ENCODE measurements at places on chromosomes 3 and 15.

DNA sequence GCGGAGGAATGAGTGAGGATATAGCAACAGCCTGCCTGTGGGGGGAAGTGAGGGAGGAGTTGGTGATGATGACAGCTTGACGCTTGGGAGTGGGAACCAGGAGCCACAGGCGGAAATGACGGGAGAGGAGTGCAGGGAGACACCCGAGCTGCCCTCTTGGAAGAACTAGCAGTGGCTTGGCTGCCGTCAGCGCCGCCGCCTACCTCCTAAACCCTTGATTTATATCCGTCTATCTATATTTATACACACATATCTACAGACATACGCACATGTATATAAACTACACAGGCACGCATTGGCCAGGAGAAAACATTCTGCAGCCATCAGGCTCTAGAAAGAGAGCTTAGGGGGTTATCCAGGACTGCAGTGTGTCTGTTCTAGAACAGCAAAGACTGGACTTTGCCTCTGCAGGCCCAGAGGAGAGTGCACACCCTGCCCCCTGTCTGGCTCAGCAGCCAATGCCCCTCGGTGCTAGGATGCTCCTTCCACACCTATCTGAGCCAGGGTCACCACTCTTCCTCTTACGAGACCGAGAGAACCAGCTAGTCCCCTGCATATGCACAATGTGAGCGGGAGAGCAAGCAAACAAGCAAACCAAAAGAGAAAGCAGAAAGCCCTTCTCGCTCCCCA lies 45.3 kb upstream of the MAGEF1 start:
- DNase-seq = peak; percentile 62

- no peak for DNase-seq
These were observed 241.8 kb upstream of the LRTM1 start for GRCh38 chr3:55169608-55170072.

GRCh38 chr3:38119248-38119544 lies 17.7 kb downstream of the ACAA1 start:
- DNase-seq = no peak

DNA sequence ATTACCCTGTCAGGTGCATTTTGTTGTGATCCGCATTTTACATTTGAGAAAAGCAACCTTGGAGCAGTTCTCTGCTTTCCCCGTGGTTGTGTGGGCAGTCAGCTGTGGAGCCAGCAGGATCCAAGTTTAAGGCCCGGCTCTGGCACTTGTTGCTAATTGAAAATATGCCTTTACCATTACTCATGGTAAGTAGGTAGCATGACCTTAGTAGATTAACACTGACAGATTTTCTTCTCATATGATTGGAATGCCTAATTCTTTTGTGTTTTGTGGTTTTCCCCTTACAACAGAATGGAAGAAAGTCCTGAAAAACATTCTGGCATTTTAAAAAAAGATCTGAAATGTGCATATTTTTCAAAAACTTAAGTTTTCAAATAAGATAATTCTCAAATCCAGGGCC lies 246.5 kb upstream of the LRRN1 start:
- no peak for DNase-seq

- no peak for DNase-seq
These were observed 34.8 kb downstream of the UBE2E1 start for GRCh38 chr3:23840521-23840920.

- DNase-seq = no peak
These were observed 99.1 kb downstream of the CPN2 start for GRCh38 chr3:194251891-194252560.

DNA sequence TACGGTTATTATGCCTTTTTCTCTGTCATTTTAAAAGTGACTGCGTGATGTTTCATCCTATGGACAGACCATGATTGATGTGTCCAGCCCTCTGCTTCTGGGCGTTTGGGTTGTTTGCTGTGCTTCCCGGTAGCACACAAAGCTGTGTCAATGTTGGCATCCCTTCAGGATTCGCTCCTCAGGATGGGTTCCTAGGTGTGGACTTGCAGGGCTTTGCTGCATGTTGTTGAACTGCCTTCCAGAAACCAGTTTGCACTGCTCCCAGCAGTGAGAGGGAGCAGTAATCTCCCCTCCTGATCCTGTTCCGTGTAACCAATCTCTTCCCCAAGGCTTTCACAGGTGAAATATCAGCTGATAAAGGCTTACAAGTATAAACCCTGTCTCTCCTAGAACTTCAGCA lies 787 bp downstream of the TRPM1 start:
- no peak for DNase-seq

GRCh38 chr3:81521855-81522254 lies 239.6 kb downstream of the GBE1 start:
- no peak for DNase-seq

GRCh38 chr3:127174715-127175140 lies 18.2 kb upstream of the PRR23E start:
- no peak for DNase-seq

DNA sequence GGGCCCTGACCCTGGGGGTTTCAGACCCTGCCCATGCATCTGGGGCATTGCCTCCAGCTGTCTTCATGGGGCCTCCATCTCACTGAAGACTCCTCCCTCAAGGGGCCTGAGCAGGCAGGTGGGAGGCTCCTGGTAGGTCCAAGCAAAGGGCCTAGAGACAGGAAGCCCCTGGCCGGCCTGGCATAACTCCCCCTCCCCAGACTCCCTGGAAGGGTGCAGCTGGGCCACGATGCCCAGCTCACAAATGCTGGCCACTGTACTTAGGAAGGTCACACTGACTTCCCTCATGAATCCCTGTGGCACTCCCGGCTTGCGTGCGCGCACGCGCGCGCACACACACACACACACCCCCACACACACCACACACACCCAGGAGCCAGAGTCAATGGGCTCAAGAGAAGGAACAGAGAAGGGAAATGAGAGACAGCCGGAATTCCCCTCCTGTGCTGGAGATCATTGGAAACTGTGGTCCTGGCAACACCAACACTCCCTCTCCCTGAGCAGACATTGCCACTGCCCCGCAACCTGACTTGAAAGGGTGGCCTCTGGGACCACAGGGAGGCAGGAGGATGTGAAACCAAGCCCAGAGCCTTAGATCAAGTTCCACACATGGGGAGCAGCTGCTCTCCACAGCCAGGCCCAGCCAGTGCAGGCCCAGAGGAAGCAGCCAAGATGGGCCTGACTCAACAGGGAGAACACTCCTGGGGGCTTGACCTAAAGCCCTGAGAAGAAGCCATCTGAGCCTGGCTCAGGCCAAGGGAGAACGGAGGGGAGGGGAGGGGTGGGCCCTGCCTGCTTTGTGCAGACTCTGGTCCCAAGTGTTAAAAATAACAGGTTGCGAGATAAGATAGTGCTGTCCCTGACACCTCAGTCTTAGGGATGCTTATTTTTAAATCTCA lies 69.7 kb downstream of the SCN5A start:
- peak; percentile 6 for DNase-seq

GRCh38 chr3:81851176-81851575 lies 89.7 kb upstream of the GBE1 start:
- no peak for DNase-seq

DNA sequence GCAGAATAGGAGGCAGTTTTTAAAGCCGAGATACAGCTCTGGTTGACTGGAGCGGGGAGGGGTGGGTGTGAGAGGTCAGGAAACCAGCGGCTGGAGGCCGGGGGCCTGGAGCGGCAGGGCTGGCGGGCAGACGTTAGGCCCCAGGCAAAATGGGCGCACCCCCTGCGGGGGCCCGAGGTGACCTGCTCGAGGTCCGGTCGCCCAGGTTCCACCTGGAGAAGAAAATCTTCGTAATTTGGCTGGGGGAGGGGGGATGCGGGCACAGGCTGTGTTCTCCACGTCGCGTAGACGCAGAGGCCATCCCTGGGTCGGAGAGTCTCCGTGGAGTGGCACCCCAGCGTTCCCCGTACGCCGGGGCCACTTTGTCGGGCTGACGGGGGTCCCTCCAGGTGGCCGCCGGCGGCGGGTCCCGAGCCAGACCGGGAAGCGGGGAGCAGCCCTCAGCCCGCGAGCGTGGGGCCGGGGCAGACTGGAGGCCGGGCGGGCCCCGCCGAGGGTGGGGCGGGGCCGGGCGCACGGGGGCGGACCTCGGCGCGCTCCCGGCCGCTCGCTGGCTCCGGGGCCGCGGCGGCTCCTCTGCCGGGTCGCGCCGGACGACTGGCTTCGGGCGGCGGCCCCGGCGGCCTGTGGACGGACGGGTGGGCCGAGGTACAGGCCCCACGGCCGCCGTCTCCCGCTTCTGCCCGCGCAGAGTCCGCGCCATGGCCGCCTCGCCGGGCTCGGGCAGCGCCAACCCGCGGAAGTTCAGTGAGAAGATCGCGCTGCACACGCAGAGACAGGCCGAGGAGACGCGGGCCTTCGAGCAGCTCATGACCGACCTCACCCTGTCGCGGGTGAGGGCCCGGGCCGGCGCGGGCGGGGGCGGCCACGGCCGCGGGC lies at the start of gene CRTC3:
TSS of gene CRTC3 (plus strand) at position 553 of the 879 bp plus-strand sequence. CDS start at position 702, 149 bp downstream.
- peak; percentile 60 for DNase-seq

- no peak for DNase-seq
These were observed 112.3 kb downstream of the CHCHD6 start for GRCh38 chr3:126816298-126816697.

GRCh38 chr3:45320986-45321385 lies 67.4 kb upstream of the LARS2 start:
- DNase-seq = no peak

DNA sequence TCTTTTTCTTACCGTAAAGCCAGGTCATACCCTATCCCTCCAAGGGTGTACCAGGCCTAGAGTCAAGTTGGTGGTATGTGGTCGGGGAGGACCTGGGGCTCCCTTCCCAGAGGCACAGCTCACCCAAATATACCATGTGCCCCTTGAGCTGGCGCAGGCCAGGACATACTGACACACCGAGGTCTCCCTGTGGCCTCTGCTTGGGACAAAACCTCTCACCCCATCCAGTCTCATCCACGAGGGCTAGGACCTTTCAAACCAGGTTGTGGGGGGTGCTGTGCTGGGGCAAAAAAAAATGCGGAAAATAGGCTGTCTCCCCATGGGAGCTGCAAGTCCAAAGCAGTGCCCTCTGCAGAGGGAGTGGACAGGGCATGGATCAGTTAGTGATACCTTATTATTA lies 22.8 kb downstream of the PTH1R start:
- DNase-seq = no peak

DNA sequence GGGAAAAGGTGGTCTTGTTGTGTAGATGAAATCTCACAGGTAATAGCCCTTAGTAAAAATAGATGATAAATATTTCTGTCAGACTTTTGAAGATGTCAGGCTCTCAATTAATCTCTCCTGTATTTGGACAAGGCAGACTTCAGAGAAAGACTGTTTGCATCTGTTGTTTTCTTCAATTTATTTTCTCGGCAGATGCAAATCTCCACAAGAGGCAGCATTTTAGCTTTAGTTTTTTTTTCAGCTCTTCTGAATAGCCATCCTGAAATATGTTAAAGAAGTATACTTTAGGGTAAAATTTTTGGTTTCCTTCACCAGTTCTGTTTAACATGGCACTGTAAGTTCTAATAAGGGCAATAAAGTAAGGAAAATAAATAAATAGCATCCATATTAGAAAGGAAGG lies 685.1 kb downstream of the SI start:
- DNase-seq = no peak

- DNase-seq = no peak
These were observed 348.4 kb downstream of the EPHB1 start for GRCh38 chr3:135143474-135143873.

- DNase-seq = no peak
These were observed 81.8 kb upstream of the MRPS22 start for GRCh38 chr3:139261754-139262586.

DNA sequence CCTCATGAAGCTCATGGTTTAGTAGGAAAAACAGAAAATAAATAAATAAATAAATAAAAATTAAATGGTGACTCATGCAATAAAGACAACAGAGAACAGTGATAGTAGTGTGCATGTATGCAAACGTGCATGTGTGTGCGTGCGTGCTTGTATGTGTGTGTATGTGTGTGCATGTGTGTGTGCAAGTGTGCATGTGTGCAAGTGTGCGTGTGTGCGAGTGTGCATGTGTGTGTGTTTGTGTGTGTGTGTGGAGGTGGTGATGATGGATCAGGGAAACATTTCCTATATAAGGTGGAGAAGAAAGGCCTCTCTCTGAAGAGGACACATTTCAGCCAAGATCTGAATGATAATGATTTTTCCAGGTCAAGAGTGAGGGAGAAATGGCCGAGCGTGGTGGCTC lies 47.2 kb downstream of the CACNA2D3 start:
- DNase-seq = no peak

- DNase-seq = no peak
These were observed 140.4 kb downstream of the SLC9A9 start for GRCh38 chr3:143707848-143708247.

- DNase-seq = no peak
These were observed 213.2 kb downstream of the KCNMB2 start for GRCh38 chr3:178749471-178749870.

GRCh38 chr3:29236146-29236840 lies 44.6 kb upstream of the RBMS3 start:
- DNase-seq = no peak

- no peak for DNase-seq
These were observed 33.7 kb downstream of the FBLN2 start for GRCh38 chr3:13582366-13583250.

DNA sequence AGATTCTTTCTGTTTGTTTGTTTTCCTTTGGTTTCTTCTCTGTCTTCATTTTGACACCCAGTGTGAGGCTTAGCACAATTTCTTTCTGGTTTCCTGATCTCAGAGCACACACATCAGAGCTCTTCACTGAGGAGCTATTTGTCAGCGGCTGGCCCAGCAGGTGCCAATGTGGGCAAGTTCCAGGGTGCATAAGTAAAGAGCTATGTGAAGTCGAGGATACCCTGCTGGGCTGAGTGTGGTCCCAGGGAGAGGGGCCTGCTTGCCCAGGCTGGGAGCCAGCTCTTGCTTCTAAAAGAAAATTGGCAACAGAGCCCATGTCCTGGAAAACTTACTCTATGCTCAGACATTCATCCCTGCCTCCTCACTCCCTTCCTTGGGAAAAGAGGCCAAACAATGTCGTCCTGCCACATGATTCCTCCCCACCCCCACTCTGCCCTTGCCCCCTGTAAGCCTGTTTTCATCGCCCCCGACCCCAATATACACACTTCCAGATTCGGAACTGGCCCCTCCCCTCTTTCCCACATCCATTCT lies 101.2 kb downstream of the ST8SIA2 start:
- DNase-seq = no peak

DNA sequence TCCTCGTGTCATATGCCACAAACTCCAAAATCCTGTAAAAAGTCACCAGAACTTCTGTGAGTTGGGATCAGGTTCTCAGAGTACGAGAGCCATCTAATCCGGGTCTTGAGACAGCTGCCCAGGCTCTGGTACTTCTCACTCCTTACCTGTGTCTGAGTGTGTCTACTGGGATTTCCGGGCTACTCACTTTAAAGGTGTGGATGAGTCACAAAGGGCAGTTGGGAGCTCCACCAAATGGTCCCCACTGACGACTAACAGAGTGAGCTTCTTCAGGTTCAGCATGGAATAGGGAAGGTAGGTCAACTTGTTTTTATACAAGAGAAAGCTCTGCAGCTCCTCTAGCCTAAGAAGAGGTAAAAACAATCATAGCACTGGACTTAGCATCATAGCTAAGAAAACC lies 29.5 kb downstream of the RTP3 start:
- no peak for DNase-seq

- DNase-seq = no peak
These were observed 195.7 kb downstream of the STT3B start for GRCh38 chr3:31728403-31728802.

GRCh38 chr3:16908016-16908807 lies 23.5 kb downstream of the PLCL2 start:
- no peak for DNase-seq
